Activated gamma-delta T cell treated with anti-CD3 and anti-CD28 coated beads, Interleukin-2, amount 50 U/mL, for 16 hours (primary cell): ENCODE measurements at places on chromosomes 3 and 15.

- no peak for DNase-seq
Observed at GRCh38 chr15:88647351-88648105, 8.7 kb downstream of the ISG20 start.

DNA sequence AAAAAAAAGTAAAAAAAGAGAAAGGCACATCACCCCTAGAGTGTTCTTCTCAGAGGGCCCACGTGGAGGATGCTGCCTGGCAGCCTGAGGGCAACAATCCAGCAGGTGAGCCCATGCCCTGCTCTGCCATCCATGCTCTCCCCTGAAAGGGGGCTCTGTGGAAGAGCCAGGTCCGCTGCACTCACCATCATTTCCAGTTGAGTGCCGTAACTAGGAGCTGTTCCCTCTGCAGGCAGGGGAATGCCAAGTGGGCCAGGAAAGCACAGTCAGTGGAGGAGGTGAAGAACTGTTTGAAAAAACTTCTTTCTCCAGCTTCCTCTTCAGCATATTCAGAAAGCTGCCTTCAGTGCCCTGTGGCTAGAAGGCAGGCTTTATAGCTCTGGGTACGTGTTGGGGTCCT is 84.1 kb downstream of the ABHD5 start:
- no peak for DNase-seq

DNA sequence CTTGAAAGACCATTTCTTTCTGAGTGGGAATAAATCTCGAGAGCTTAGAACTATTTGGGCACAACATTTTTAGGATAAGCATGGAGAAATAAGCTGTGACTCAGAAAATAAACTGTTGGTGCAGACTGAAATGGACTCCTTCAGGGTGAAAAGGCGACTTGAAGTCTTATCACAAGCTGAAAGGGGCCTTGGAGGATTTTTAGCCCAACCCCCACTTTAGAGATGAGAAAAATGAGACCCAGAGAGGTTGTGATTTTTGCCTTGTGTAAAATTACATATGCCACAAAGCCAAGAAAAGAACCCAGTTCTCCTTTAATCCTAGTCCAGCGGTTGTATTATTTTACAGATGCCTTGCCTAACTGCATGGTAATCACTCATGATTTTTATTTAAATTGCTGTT is 1.5 kb downstream of the ATP1B3 start:
- DNase-seq: no peak

- no peak for DNase-seq
Observed at GRCh38 chr15:45802140-45802539, 167.3 kb downstream of the SQOR start.

DNA sequence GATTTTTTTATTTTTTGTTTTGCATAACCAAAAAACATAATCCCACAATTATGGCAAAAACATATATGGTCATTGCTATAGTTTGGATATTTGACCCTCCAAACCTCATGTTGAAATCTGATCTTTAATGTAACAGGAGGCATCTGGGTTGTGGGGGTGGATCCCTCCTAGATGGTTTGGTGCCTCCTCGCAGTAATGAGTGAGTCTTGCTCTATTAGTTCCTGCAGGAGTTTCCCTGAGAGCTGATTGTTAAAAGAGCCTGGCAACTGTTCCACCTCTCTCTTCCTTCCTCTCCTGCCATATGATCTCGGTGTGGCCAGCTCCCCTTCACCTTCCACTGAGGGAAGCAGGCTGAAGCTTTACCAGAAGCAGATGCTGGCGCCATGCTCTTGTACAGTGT is 33.2 kb upstream of the TRIM59 start:
- no peak for DNase-seq

DNA sequence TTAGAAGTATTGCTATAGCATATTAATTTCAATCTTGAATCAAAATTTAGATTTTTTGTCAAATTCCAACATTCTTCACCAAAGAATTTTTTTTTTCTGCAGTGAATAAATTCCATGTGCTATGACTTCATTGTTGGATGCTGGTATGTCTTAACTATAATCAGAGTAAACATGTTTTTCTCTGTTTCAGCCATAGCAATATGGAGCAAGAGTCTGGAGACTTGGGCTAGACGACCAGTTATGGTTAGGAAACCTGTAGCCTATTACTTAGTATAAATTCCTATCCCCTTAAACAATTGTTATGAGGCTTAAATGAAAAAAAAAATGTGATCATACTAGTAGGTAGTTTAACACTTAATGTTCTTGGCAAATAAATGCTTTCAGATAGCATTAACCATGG is 431.9 kb upstream of the FRG2C start:
- no peak for DNase-seq

DNA sequence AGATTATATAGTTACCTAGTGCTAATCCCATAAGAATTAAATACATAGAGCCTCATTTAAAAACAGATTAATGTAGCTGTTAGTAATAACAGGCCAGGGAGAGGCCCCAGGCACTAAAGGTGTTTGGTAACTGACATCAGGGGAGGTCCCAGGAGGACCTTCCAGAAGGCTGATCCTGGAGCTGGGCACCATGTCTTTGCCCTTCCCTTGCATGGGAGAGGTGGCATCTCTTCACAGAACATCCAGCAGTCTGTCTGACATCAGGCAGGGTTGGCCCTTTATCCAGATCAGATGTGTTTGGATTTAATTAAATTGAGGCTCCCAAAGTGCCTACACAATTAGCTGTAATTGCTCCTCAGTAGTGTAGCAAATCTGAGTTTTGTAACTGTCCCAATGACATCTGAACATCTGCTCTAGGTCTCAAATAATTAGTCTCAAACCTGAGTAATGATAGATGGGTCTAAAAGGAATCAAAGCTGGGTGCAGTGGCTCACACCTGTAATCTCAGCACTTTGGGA is 53.0 kb downstream of the RLBP1 start:
- DNase-seq: no peak

- DNase-seq: no peak
Observed at GRCh38 chr3:122219242-122219872, 35.9 kb downstream of the CASR start.

GRCh38 chr15:50933341-50933740 is 24.9 kb downstream of the AP4E1 start:
- no peak for DNase-seq

GRCh38 chr15:66096688-66097058 is 156.9 kb downstream of the MEGF11 start:
- no peak for DNase-seq

- DNase-seq: no peak
Observed at GRCh38 chr3:64988188-64988587, 300.4 kb upstream of the ADAMTS9 start.

GRCh38 chr15:42134617-42135245 is 21.7 kb downstream of the PLA2G4F start:
- DNase-seq: no peak

- no peak for DNase-seq
Observed at GRCh38 chr3:167304077-167304476, 76.0 kb downstream of the ZBBX start.

DNA sequence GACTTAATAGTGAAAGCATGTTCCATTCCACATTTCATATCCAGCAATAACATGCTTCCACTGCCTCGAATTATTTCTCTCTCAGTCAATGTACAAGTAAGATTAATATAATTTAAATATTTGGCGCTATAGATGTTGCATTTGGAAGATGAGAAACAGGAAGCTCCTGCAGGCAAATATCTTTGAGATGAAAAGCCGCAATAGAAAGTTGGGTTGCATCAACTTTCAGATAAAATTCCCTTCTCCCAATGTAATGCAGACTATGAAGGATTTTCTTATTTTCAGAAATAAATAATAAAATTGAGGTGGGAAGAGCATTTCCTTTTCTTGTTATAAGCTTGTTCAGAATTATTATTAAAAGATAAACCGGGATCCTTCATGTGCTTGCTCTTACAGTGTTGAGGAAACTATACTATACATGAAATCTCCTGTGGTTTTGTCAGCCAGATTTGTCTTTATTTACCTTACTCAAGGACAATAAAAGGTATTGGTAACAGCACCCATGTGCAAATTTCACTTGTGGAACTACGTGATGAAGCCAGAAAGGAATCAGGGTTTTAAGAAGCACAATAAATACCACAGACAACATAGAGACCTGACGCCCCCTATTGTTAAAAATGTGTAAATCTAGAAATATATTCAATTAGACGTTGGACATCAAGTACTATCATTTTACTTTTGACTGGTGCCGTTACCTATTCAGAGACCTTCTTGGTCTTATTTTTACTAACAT is 307.0 kb downstream of the ARPP21 start:
- no peak for DNase-seq

DNA sequence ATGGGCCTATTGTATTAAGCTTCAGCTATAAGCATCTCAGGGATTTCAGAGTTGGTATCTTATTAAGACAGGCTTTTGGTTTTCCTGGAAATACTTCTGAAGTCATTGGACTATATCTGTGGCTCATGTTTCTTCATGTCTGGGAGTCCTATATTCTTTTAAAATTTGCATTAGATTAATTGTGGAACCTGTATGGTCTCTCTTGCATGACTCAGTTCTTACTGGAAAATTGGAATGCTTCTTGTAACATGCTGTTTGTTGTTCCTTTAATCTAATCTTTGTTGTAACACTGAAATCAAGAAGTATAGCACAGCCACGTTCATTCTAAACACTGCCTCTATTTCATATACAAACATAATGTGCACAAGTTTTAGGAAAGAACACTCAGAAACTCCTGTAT is 208.1 kb downstream of the RBMS3 start:
- no peak for DNase-seq

- no peak for DNase-seq
Observed at GRCh38 chr3:16411441-16411840, 102.1 kb downstream of the RFTN1 start.

DNA sequence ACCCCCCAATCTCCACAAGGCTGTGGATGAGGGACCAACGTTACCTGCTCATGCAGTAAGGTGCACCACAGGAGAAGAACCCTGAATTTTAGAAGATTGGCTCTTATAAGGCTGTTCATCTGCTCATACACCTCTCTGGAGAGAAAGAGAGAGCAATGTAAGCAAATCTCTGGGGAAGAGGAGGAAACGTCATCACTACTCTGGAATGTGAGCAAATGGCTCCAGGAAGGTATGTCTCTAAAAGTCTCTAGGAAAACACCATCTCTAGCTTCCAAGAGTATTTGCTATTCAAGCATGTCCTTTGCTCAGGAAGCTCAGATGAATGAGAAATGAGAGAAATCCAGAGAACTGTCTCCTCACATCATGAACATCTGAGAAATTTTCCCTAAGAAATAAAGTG is 235.4 kb downstream of the TBL1XR1 start:
- no peak for DNase-seq

DNA sequence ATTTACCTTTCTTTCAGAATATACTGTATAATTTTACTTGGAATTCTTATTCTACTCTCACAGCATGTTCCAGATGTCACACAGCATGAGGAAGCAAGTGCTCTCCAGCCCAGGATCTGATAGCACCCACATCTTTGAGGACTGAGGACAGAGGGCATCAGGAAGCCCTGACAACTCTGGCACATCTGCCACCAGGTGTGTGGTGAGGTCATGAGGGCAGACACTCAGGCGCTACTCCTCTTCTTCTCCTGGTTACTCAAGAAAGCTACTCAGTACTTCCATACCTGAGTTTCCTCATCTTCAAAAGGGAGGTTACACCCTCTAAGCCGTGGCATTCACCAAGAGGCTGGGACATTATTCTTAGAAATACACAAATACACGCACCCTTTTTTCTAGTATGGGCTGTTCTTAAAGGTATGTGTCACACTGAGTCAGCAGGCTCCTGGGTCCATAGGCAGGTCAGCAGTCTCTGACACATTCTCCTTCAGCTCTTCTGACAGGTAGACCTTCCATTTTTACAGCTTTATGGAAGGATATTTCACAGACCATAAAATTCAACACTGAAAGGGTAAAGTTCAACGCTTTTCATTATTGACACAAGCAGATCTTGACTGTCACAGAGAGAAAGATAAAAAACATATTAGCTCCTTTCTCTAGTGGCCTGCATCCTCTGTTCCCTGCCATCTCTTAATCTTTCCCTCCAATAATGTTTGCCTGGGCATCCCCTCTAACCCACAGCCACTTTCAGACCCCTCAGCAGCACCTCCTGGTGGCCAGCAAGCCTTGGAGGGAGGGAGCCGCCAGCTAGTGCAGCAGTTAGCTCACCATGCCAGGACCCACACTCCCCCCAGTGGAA is 103.2 kb upstream of the TJP1 start:
- DNase-seq: no peak

GRCh38 chr15:77834276-77834990 is 201.7 kb upstream of the LINGO1 start:
- DNase-seq: no peak

- no peak for DNase-seq
Observed at GRCh38 chr3:15633766-15634598, 32.4 kb downstream of the BTD start.

DNA sequence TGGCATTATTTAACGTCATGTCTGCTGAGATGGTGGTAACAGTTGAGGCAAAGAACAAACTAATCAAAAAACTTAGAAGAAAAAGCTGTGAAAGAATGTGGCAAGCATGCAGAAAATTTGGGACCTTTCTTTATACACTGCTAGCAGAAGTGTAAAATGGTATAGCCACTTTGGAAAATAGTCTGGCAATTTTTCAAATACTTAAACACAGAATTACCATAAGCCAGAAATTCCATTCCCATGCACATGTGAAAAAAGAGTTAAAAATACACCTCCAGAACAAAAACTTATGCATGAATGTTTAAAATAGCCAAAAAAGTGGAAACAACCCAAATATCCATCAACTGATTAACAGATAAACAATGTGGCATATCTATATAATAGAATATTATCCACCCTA is 613.3 kb downstream of the TBL1XR1 start:
- no peak for DNase-seq
